ENCODE measurements at places on chromosomes 3 and 15.

- DNase-seq = no peak
Observed at GRCh38 chr15:31305796-31306425, 20.7 kb upstream of the KLF13 start.

DNA sequence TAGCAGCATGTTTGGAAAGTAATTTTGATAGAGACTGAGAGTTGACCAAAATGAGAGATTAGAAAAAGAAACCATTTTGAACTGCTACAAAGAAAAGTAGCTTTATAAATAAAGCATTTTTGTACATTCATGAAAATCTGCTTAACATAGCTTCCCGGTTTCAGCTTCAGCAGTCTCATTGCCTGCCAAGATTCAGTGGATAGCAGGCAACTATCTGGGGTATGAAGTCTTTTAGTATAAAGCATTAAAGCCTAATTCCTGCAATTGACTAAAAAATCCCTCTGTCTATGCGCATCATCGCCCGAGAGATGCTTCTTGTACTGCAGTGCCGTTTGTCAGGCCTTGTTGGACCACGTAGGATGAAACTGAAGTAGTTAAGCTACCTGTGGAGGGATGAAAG lies 588.4 kb downstream of the NAALADL2 start:
- DNase-seq = no peak

GRCh38 chr15:52566889-52567288 lies 1.9 kb downstream of the ARPP19 start:
- no peak for DNase-seq

DNA sequence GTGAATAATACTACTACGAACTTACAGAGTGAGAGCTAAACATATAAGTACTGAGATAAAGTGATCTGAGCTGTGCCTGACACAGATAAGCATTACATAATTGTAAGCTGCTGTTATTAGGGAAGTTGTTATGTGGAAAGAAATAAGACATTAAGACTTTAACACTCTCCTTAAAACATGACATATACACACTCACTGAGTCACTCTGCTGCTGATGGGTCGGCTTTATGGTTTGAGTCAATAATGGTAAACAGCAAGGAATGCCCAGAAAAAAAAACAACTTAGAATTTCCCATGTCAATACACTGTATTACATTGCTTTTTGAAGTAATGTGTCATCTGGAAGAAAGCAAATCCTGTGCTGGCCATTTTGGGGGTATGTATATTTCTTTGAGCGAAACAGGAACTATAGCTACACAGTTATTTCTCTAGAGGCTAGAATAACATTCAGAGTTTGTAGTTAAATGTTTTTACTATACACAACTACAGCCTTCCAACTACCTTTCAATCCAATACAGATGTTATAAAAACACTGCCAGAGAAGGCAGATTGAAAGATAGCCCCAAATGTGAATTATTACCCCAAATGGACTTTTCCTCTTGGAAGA lies 22.8 kb upstream of the SPRED1 start:
- DNase-seq = no peak

GRCh38 chr3:175386630-175387029 lies 527.5 kb downstream of the NAALADL2 start:
- no peak for DNase-seq

- no peak for DNase-seq
Observed at GRCh38 chr15:77589839-77590238, 42.9 kb downstream of the LINGO1 start.

DNA sequence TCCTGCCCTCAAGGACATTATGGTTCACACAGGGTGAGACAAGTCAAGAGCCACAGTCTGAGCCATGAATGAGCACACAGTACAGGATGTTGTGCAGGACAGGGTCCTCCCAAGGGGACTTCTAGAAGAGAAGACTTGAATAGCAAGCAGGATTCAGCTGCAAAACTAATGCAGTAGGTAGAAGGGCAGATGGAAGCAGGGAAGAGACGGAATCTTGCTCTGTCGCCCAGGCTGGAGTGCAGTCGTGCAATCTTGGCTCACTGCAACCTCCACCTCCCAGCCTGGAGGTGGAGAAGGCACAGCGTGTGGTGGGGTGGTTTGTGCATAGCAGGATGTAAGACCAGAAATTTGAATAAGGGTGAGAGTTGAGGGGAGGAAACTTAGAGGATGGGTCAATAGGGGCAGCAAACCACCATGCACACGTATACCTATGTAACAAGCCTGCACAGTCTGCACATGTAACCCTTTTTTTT lies 8.0 kb downstream of the BCL2L10 start:
- no peak for DNase-seq

GRCh38 chr15:68783226-68784058 lies 37.3 kb downstream of the ANP32A start:
- DNase-seq = peak; percentile 55

- DNase-seq = no peak
Observed at GRCh38 chr3:110779581-110779980, 292.0 kb upstream of the NECTIN3 start.

GRCh38 chr3:97835761-97836160 lies 13.9 kb downstream of the CRYBG3 start:
- DNase-seq = no peak

DNA sequence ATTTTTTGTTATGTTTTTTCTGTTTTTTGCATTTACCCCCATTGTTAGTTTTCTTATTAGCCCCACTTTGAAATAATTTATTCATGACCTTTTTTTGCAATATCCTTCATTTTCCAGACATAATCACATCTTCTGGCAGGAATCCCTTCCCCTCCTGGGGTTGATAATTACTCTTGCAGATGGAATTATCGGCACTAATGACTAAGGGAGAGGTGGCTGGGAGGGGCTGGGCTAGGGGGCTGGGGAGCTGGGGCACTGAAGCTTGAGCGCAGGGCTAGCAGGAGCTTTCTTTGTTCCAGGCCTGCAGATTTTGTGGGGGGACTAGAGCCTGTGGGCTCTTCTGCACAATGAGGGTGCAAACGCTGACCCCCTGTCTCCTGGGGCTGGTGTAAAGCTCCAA lies 77.8 kb downstream of the RAB11A start:
- no peak for DNase-seq

GRCh38 chr15:73900095-73900712 lies 26.1 kb upstream of the LOXL1 start:
- DNase-seq = no peak

- peak; percentile 57 for DNase-seq
Observed at GRCh38 chr3:133574260-133574881, 885 bp downstream of the CDV3 start.

- no peak for DNase-seq
Observed at GRCh38 chr3:107675233-107675900, 152.6 kb downstream of the BBX start.

DNA sequence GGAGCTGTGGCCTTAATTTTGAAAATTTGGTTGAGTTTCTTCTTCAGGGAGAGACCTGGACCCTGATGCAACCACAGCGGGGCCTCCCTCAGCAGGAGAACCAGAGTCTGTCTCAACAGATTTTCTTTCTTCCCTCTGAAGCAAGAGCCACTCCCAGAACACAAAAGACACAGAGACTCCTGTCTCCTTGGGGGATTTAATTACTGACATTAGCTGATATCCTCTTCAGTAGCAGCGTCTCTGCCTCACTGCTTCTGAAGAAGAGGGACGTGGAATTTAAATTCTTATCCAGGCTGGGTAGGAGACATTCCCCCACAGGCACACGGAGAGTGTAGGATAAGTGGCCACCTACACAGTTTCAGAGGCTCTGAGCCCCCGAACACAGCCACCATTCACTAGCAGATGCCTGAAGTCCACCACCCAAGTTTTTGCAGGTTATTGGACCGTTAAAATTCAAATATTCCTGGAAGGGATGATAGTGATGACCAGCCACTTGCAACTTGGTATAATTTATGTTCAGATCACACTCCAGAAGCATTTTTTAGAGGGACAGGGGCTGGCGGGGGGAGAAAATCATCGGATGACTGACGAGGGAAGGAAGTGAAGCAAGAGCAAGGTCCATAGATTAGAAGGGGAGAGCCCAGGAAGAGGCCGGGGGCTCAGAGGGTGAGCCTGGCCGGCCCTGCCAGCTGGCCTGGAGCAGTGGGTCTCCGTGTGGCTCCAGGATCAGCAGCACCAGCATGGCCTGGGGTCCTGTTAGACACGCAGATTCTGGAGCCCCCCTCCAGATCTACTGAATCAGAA lies 109.7 kb downstream of the BDH1 start:
- DNase-seq = no peak

- DNase-seq = no peak
Observed at GRCh38 chr3:5136211-5136918, 14.3 kb downstream of the ARL8B start.

GRCh38 chr3:72196377-72196929 lies 411.5 kb upstream of the PROK2 start:
- DNase-seq = no peak

GRCh38 chr3:155129396-155129795 lies 49.3 kb downstream of the MME start:
- DNase-seq = no peak

- no peak for DNase-seq
Observed at GRCh38 chr3:138389144-138389601, 40.8 kb downstream of the MRAS start.

- DNase-seq = no peak
Observed at GRCh38 chr3:111248406-111248805, 176.8 kb downstream of the NECTIN3 start.

DNA sequence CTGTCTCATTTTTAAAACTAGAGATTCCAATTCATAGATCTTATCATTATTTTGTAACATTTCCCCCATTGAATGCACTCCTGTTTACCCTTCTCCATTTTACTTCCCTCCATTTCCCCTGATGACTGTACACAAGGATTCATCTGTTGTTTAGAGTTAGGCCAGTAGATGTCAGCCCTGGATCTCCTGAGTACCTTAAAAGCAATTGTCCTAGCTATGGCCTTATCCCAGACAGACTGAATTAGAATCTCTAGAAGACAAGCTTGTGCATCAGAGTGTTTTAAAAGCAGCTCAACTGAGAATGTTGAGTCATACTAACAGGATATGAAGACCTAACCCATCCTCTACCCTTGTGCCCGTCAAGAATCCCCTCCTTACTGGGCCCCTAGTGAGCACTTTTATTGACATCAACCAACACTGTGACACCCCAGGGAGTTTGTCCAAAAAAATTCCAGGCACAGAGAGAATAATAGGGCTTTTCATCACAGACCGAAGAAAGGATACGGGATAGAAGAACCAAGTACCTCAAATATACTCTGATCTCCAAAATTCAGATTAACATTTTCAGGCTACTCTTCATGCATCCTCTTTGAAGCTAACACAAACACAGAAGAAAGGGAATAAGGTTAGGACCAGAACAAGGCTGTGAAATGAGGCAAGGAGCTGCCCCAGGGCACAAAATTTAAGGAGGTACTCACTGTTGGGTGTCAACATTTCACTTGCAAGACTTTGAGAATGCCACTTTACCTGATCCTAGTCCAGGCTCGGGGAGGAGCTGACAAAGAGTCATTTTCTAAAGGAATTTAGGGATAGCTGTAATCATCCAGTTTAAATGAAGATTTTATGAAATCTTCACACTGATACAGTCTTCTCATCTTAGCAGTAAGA lies 17.1 kb downstream of the ZBED2 start:
- no peak for DNase-seq

GRCh38 chr15:94655249-94655880 lies 424.0 kb downstream of the MCTP2 start:
- no peak for DNase-seq

DNA sequence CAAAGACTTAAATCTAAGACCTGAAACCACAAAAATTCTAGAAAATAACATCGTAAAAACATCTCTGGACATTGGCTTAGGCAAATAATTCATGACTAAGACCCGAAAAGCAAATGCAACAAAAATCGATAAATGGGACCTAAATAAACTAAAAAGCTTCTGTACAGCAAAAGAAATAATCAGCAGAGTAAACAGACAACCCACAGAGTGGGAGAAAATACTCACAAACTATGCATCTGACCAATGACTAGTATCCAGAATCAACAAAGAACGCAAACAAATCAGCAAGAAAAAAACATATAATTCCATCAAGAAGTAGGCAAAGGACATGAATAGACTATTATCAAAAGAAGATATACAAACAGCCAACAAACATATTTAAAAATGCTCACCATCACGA lies 749.4 kb downstream of the PLOD2 start:
- no peak for DNase-seq

- DNase-seq = no peak
Observed at GRCh38 chr15:51904421-51904820, 67.2 kb downstream of the LEO1 start.

DNA sequence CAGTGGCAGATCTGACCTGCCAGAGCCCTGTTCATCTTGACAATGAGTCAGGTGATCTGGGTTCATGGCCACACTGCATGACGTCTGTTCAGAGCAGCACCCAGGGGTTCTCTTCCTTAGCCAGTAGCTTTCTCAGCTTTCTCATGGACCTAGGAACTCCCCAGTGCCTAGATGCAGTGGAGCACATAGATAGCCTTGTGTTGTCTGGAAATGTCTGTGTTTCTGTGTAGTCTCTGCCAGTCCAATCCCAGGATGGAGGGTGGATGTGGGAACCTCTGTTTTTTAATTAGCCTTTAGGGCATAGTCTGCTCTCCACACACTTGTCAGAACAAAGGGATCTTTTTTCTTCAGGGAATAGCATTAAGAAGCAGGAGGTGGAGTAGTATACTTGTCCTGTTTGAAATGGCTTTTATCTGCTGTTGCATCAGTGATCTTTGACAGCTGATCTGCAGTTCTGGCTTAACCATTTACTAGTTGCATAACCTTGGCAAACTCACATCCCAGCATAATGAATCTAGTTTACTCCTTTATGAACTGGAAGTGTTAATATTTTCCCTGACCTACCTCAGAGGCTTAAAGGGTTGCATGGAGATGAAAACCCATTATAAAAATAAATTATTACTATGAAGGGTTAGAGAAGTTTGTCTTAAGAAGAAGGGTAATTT lies 16.1 kb upstream of the CACNA1D start:
- DNase-seq = no peak

DNA sequence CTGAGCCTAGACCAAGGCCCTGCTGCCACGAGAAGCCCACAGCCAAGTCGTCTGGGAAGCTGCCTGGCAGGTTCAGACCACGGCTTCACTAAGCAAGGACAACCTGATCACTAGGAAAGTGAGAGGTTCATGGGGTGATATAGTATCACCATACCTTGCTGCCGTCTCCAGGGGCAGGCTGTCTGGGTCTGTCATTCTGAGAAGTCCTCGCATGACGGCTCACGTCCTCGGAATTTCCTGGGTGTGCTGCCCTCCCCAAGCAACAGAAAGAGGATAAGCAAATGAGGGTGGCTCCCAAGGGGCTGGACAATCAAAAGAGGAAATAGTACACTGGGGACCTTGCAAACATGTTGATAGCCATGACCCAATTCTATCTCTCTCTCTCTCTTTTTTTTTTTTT lies 207.4 kb upstream of the IGF1R start:
- DNase-seq = no peak

DNA sequence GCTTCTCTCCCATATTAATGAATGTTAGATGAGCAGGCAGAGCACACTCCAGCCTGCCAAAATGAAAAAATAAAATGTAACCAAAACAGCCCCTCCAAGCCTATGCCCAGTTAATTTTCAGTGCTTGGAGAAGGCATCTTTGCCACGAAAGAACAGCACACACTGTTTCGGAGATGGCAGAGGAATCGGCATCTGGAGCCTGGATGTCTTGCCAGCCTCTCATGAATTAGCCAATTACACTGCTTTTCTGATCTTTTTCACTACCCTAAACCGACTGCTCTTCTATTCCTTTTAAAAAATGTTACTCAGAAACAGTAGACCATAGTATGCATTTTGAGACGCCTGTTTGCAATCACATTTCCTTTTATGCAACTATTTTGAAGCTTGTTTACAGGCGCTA lies 249.6 kb downstream of the TLE3 start:
- no peak for DNase-seq

All from activated CD4-positive, alpha-beta T cell treated with anti-CD3 and anti-CD28 coated beads for 1 hour (primary cell).